Fibroblast of the conjunctiva (primary cell): ENCODE measurements at places on chromosomes 16 and 17.

- peak; percentile 67 for DNase-seq
Observed at GRCh38 chr16:29825145-29826044, 5.1 kb downstream of the MVP start.

GRCh38 chr16:84785843-84786581, 33.8 kb upstream of the CRISPLD2 start:
- DNase-seq: peak; percentile 65

DNA sequence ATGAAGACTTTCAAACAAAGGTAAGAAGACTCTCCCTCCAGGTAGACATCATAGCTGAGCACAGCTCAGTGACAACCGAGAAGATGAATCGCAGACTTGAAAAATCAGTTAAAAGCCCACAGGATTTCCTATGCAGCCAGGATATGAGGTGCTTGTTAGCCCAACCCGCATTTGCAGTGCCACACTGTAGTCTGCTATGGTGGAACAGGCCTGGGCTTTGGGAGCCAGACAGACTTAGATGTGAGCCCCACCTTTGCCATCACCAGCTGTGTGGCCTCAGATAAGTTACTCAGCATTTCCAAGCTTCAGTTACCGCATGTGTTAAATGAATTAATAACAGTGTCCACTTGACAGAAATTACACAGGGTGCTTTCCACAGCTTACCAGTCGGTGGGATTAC, 204.4 kb upstream of the HS3ST3A1 start:
- no peak for DNase-seq

GRCh38 chr16:1961651-1962067, 2.3 kb downstream of the NDUFB10 start:
- no peak for DNase-seq

- DNase-seq: no peak
Observed at GRCh38 chr16:87949071-87949744, 2.0 kb upstream of the BANP start.

DNA sequence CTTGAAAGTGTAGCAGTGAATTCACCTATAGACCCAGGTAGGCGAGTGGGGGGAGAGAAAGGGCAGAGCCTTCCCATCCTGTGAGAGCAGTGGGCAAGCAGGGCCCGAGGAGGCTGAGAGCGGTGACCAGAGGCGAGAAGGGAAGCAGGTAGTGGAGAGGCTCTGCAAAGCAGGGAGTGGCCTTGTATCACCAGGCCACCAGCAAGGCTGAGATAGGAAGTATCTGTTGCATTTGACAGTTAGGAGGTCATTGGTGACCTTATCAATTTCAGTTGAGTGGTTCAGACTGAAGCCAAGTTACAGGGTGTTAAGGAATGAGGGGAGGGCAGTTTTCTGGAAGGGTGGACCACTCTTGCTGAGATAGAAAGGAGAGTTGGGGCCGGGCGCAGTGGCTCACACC, 10.7 kb upstream of the HSD3B7 start:
- no peak for DNase-seq

DNA sequence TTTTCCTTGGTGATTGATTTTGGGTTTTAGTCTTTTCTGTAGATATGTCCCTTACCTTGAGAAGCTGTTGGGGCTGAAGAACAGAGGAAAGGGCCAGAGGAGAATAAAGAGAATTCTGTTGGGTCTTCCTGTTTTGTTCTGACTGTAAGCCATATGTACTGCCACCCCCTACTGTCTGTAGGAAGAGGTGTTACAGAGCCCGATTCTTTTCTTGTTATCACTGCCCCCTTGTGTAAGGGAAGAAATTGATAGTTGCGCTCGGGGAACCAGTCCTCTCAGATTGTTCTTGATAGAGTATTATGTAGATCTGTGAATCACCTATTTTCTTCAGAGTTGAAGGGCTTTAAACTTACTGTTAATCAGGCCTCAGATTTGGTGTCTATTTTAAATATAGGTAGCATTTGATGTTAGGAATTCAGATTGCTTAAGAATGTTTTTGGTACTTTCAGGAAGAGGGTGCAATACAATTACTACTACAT, 2.4 kb downstream of the TANC2 start:
- peak; percentile 89 for DNase-seq

DNA sequence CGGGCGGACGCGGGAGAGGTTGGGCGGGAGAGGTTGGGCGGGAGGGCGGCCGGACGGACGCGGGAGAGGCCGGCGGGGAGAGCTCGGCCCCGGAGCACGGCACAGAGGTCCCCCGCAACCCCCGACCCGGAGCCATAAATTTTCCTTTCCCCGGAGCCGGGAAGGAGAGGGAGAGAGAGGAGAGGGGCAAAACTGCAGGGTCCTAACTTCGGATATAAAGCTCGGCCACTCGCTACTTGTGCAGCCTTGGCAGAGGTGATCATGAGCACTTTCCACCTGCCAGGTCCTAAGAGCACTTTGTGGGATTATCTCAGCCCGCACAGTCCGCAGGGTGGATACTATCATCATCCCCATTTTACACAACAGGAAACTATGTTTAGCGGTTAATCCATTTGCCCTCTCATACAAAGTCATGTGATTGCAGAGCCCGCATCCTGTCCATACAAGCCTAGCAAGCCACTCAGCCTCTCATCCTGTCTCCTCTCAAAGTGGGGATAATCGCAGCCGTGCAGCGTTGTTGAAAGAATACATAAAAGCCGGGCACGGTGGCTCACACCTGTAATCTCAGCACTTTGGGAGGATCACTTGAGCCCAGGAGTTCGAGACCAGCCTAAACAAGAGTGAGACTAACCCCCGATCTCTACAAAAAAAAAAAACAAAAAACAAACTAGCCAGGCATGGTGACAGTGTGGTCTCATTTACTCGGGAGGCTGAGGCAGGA, 780 bp upstream of the DCAKD start:
- no peak for DNase-seq

- DNase-seq: no peak
Observed at GRCh38 chr16:56789360-56789759, 59.4 kb downstream of the NUP93 start.
